Activated naive CD4-positive, alpha-beta T cell treated with anti-CD3 and anti-CD28 coated beads, Interleukin-2, amount 10 ng/mL, durations not matched to agents 5 hours and 36 hours (primary cell): ENCODE measurements at places on chromosomes 16 and 17. TPM values are rescaled to one million over a fixed set of nuclear protein-coding genes. Genes with fewer than 3 reads are reported as not detected.

ZSCAN10 gene
- 0.24 TPM for total RNA-seq

NOG gene
- 1.6 TPM for total RNA-seq

NOTUM gene
- 0.34 TPM for total RNA-seq

KRTAP9-8 gene
- total RNA-seq, result not detected

USH1G gene
- total RNA-seq, result not detected

FAAP100 gene
- 38.6 TPM for total RNA-seq

RHBDF2 gene
- 39.9 TPM for total RNA-seq

IL21R gene
- total RNA-seq, result 44.7 TPM

SLC16A6 gene
- total RNA-seq, result 3.7 TPM

CHD9NB gene
- total RNA-seq, result not detected

NOS2 gene
- total RNA-seq, result 0.05 TPM

PHB1 gene
- total RNA-seq, result 114 TPM

ZFHX3 gene
- 1.8 TPM for total RNA-seq

TBC1D3C gene
- total RNA-seq, result not detected

PROCA1 gene
- total RNA-seq, result 8.2 TPM

STH gene
- not detected for total RNA-seq

SLC6A2 gene
- not detected for total RNA-seq

MYH8 gene
- not detected for total RNA-seq

TBC1D3K gene
- total RNA-seq, result not detected

LITAFD gene
- not detected for total RNA-seq

WNK4 gene
- total RNA-seq, result 0.08 TPM

PRR15L gene
- total RNA-seq, result not detected

KRTAP16-1 gene
- total RNA-seq, result not detected

RIPOR1 gene
- 30.4 TPM for total RNA-seq

KRT35 gene
- not detected for total RNA-seq

CIBAR2 gene
- total RNA-seq, result not detected

HOXB3 gene
- 9.2 TPM for total RNA-seq

FZD2 gene
- not detected for total RNA-seq

PRDM7 gene
- total RNA-seq, result not detected

RAB11FIP3 gene
- total RNA-seq, result 24.6 TPM

MT1G gene
- 3.2 TPM for total RNA-seq

PLXDC1 gene
- total RNA-seq, result 13.4 TPM

TMEM220 gene
- 0.15 TPM for total RNA-seq

DPEP2 gene
- total RNA-seq, result 12.9 TPM

CFAP52 gene
- not detected for total RNA-seq

OTOP2 gene
- total RNA-seq, result not detected

CTRL gene
- total RNA-seq, result 5.5 TPM

NETO2 gene
- 3.9 TPM for total RNA-seq

GDPD1 gene
- total RNA-seq, result 2.1 TPM

CD300C gene
- total RNA-seq, result 0.39 TPM

TNS4 gene
- total RNA-seq, result 6.3 TPM

SLC16A11 gene
- total RNA-seq, result 0.25 TPM

CCL17 gene
- total RNA-seq, result 2.2 TPM

NRN1L gene
- total RNA-seq, result 1.3 TPM

NTN1 gene
- total RNA-seq, result not detected

STX1B gene
- 1.3 TPM for total RNA-seq
